Activated CD4-positive, CD25-positive, alpha-beta regulatory T cell treated with anti-CD3 and anti-CD28 coated beads, Interleukin-2, amount 50 U/mL, for 72 hours (primary cell): ENCODE measurements at places on chromosomes 7 and 10.

DNA sequence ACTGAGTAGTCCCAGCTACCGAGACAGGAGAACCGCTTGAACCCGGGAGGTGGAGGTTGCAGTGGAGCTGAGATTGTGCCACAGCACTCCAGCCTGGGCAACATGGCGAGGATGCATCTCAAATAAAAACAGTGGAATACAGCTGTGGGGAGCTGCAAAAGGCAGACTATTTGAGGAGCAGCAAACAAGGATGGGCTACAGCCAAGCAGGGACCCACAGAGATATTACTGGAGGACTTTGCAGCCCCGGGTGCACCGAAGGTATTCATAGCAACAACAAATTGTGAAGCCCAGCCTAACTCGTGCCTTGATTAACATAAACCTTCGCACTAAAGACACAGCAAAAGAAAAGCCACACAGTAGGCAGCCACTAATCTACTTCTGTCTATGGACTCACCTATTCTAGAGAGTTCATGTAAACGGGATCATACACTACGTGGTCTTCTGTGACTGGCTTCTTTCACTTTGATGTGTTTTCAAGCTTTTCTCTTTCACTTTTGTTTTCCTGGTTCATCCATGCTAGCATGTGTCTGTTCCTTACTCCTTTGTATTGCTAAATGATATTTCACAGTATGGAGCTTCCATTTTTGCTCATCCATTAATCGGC lies 34.0 kb downstream of the PODXL start:
- DNase-seq: no peak

DNA sequence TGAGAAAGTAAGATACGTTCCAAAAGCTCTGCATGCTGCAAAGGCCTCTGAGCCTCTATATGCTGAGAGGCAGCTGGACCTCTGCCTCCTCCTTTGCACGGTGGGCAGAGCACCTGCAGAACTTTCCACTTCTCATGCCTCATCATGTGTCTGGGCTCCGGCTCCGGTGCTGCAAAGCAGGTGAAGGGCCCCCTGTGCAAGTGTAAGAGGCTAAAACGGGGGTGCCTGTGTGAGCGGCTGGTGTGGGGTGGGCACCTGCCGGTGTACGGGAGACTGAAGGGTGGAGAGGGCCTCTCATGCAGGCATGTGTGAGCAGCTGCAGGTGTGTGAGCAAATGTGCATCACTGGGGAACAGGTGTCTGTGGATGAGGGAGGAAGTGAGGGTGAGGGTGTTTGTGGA lies 121.0 kb downstream of the KCNMA1 start:
- DNase-seq: no peak

DNA sequence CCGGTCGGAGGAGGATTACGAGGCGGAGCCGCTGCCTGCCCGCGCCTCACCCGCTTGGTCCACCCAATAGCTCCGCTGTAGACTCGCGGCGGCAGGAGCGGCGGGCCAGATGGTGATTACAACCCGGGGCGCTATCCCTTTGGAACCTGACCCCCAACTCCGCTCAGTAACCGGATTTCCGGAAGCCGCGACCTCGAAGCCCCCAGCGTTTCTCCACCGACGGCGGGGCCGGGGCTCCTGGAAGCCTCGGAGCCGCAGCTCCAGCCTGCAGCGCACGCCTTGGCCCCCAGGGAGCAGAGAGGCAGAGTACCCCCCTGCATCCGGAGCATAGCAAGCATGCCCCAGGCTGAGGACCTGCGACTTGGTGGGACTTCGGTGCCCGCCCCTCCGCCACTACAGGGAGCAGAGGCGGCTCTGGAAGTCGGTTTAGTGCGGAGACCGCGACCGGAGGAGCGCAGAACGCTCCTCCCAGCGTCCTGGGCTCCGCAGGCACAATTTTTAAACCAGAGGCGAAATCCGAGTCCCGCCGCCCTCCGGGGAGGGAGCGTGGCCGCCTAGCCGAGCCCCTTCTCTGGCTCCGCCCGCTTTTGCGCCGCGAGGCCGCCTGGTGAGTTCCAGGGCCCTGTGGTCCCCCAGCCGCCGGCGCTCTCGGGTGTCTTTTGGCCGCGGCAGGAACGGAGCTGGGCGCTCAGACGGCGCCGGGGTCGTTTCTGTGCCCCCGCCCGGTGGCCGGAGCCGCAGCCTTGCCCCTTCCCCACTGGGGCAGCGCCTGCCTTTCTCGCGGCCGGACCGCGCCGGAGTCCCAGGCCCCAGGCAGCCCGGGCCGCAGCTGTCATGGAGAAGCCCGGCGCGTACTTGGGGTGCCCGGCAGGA lies 28.2 kb upstream of the BMS1 start:
- DNase-seq: no peak

DNA sequence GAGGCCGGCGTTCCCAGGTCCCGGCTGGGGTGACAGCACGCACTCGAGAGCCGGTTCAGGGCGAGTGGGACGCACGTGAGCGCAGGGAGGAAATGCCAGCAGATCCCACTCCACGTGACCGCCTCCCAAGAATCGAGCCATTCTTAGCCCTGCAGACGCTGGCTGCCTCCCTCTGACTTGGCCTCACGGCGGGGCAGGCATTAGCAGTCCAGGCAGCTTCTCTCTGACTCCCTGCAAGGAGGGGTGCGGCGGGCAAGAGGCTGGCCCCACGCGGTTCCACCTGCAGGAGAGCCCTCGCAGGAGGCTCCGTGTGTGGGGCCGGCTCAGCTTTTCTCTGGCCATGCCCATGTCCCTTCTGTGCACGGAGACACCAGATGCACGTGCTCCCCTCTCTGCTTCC lies 10.1 kb downstream of the GPR146 start:
- no peak for DNase-seq

- DNase-seq: no peak
Measured at GRCh38 chr7:158829021-158829341, 328 bp downstream of the ESYT2 start.

- no peak for DNase-seq
Measured at GRCh38 chr10:79357180-79357579, 9.9 kb downstream of the PPIF start.

DNA sequence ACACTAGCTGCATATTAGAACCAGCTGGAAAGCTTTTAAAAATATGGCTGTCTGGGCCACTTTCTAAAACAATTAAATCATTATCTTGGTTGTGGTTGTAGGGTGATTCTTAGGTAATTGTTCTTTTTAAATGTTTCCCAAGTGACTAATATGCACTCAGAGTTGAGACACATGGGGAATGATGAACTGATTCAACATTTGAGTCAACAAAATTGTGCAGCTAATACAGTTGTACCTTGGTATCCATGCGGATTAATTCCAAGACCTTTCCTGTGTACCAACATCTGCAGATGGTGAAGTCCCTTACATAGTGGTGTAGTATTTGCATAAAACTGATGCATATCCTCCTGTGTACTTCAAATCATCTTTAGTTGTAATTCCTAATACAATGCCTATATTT lies 242.2 kb downstream of the ATRNL1 start:
- no peak for DNase-seq

GRCh38 chr10:130222381-130222780 lies 86.2 kb downstream of the GLRX3 start:
- DNase-seq: no peak

GRCh38 chr10:130655313-130656186 lies 519.4 kb downstream of the GLRX3 start:
- no peak for DNase-seq

GRCh38 chr7:17153536-17153935 lies 144.9 kb upstream of the AHR start:
- no peak for DNase-seq

DNA sequence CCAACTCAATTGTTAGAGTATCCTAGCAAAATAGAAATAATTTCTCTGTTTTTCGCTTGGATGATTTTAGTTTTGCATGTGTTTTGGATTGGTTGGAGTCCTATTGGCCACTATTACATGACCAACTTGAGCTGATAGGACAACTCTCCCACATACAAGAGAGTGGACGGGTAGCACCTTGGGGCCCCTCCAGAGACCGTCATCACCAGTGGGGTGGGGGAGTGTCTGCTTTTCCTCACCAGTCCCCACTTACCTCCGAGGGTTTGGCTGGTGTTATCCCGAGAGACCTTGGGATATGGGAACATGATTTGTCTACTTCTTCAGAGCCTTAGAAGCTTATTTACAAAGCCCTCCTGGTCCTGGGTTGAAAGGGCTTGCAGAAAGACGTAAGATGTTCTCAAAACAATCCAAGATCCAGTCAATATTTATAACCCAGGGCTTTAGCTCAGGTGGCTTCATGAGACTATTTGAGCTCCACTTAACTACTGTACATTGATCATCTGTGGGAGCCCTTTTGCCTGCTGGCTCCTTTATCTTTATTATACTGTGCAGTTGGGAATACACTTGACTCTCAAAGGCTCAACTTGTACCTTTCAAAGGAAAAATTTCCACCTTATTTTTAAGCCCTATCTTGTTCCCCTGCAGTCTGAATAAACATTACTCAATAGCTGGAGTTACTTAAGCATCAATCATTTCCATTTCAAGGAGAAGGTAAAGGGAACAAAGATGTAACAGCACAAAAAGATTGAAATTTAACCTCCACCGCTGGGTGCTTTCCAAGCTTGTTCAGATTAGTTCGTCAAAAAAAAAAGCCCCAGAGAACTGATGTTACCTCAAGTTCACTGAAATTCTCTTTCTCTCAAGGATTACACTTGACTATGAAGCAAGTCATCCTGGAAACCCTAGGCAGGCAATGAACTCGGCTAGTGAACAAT lies 119.7 kb downstream of the WDR11 start:
- no peak for DNase-seq

- DNase-seq: no peak
Measured at GRCh38 chr10:86393362-86393761, 26.8 kb upstream of the GRID1 start.

DNA sequence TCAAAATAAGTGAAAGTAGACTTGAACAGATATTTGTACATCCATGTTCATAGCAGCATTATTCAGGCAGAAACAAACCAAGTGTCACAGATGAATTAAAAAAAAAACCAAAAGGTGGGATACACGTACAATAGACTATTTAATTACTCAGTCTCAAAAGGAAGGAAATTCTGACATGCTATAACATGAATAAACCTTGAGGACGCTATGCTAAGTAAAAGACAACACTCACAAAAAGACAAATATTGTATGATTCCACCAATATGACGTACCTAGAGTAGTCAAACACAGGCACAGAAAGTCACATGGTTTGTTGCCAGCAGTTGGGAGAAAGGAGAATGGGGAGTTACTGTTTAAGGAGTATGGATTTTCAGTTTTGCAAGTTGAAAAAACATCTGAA lies 18.0 kb upstream of the CFAP70 start:
- DNase-seq: no peak

GRCh38 chr7:139029353-139029752 lies 6.5 kb downstream of the ZC3HAV1L start:
- DNase-seq: no peak

DNA sequence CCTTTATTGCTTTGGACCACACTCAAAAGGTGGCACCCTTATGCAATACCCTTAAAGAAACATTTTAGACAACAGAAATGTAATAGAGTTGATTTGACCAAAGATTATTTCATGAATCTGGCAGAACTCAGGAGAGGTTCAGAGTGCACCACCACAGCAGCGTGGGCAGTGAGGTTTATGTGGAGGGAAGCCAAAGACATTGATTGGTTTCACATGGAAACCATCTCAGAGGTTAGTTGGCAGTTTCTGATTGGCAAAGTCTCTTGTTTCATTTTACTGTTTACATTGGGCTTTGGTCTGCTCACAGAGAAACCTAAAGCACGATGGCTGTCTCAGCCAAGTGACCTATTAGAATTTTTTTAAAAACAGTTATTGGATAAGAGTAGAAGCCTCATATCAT lies 101.3 kb downstream of the SDHAF3 start:
- DNase-seq: no peak

GRCh38 chr10:26626066-26626465 lies 71.4 kb upstream of the PDSS1 start:
- no peak for DNase-seq

DNA sequence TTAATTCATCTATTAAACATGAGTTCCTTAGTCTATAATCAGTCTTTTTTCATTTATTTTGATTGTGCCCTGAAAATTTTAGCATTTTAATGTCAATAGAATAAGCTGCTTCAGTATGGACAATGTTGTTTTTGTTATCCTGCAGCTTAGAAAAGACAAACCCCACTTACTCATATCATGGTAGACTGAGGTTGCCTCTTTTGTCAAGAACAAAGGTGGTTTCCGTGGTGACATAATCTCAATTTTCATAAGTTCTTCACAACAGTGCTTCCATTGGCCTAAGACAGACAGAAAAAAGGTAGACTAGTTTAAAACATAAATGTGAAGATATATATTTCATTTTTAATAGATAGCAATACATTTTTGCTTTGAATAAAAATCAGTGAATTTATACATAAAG lies 69.1 kb downstream of the RTKN2 start:
- no peak for DNase-seq

GRCh38 chr7:18179093-18179492 lies 151.4 kb upstream of the PRPS1L1 start:
- DNase-seq: no peak

GRCh38 chr10:106181501-106181900 lies 983.0 kb downstream of the SORCS1 start:
- DNase-seq: no peak

DNA sequence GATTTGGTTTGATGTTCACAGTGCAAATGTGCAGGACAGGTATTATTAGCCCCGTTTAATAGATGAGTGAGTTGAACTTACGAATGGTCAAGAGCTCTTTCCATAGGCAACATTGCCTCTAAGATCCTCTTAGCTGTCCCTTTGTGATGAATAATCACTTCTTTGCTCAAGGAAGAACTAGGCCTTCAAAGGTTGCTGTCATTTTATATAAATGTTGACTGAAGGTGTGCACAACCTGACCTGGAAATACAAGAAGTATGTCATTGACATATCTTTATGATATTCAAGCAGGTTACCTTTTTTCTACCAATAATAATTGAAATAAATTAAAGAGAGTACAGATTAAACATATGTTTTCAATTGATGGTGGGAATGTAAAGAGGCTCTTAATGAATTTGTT lies 48.5 kb upstream of the GLCCI1 start:
- DNase-seq: no peak

DNA sequence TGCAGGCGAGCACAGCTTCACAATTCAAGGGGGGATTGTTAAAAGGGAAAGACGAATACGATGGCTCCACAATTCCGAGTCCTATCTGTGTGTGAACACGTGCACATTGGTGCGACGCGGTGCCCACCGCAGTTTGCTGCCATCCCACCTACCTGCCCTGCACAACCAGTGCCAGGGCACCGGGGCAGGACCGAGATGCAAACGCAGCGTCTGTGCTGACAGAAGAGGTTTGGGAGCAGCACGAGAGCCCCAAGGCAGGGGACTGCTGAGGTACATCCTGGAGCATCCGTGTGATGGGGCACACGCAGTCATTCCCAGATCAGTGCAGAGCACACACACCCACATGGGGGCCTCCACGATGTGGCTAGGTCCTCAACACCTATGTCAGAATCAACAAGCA lies 221.3 kb downstream of the DNAJB6 start:
- no peak for DNase-seq

- no peak for DNase-seq
Measured at GRCh38 chr7:112140600-112140999, 65.6 kb downstream of the DOCK4 start.

- DNase-seq: no peak
Measured at GRCh38 chr7:150340875-150341262, 560 bp downstream of the RARRES2 start.

GRCh38 chr7:158237672-158238335 lies 349.8 kb downstream of the PTPRN2 start:
- DNase-seq: no peak
